A549 treated with Mapracorat at 1 μM for 4 hours (cell line): ENCODE measurements at places on chromosomes 5 and 9. TPM values are rescaled to one million over a fixed set of nuclear protein-coding genes. Genes with fewer than 3 reads are reported as not detected.

The LCN6 gene
- total RNA-seq = not detected in 5 replicates

The SLC22A4 gene
- total RNA-seq = 5.3 to 5.7 TPM (median 5.5 TPM) in 5 replicates

The SPATA31C1 gene
- total RNA-seq = not detected in 5 replicates

The BARHL1 gene
- 0.07 TPM in 1 of 5 replicates, not detected in the others for total RNA-seq

The FLT4 gene
- 3.3 to 4.9 TPM (median 4.1 TPM) in 5 replicates for total RNA-seq

The FBP1 gene
- 0.13 TPM in 1 of 5 replicates, not detected in the others for total RNA-seq

The RMRP gene
- 8.1 to 20.9 TPM (median 15.0 TPM) in 4 of 5 replicates, not detected in the other for total RNA-seq

The KIAA0825 gene
- 0.29 to 0.66 TPM (median 0.62 TPM) in 5 replicates for total RNA-seq

The SLC34A3 gene
- total RNA-seq = 0.08 to 0.28 TPM (median 0.09 TPM) in 3 of 5 replicates, not detected in the others

The CA9 gene
- 4.2 to 8.9 TPM (median 6.4 TPM) in 5 replicates for total RNA-seq

The OR1Q1 gene
- total RNA-seq = not detected in 5 replicates

The SLC34A1 gene
- not detected in 5 replicates for total RNA-seq

The PDLIM4 gene
- total RNA-seq = 0.27 to 1.1 TPM (median 0.64 TPM) in 5 replicates

The PANK3 gene
- total RNA-seq = 13.1 to 24.3 TPM (median 22.1 TPM) in 5 replicates

The GNA14 gene
- total RNA-seq = not detected in 5 replicates

The HOMER1 gene
- total RNA-seq = 4.1 to 5.3 TPM (median 4.5 TPM) in 5 replicates

The CBY3 gene
- total RNA-seq = not detected in 5 replicates

The SLC38A9 gene
- 19.2 to 26.8 TPM (median 24.5 TPM) in 5 replicates for total RNA-seq

The TTC16 gene
- total RNA-seq = 0.05 to 0.06 TPM (median 0.06 TPM) in 4 of 5 replicates, not detected in the other

The RPS14 gene
- total RNA-seq = 2,893 to 3,030 TPM (median 2,962 TPM) in 5 replicates

The WDR38 gene
- 0.11 to 0.15 TPM (median 0.13 TPM) in 4 of 5 replicates, not detected in the other for total RNA-seq

The PDZD2 gene
- total RNA-seq = 0.10 to 0.76 TPM (median 0.29 TPM) in 5 replicates

The RASGEF1C gene
- total RNA-seq = 0.06 to 0.25 TPM (median 0.10 TPM) in 5 replicates
